ENCODE measurements at places on chromosomes 2 and 18.

GRCh38 chr18:77376733-77377094 lies 127.1 kb downstream of the GALR1 start:
- no peak for DNase-seq

DNA sequence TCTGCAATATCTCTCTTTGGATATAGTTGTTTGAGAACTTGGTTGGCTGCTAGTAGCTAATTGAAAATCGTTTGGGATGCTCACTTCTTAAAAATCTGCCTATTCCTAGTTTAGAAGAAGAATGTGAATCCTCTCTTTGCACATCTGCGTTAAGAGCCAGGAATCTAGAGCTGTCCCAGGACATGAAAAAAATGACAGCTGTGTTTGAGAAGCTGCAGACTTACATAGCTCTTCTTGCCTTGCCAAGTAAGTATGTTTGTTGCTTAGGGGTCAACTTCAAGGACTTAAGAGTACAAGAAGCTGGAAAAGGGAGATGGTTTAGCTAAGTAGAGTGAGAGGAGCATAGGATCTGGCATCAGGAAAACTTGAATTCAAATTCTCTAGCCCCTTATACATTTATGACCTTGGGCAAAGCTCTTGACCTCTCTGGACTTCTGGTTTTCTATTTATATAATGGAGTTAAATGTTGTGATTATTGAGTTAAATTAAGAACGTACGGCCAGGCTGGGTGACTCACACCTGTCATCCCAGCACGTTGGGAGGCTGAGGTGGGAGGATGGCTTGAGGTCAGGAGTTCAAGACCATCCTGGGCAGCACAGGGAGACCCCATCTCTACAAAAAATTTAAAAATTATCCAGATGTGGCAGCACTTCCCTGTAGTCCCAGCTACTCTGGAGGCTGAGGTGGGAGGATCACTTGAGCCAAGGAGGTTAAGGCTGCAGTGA lies 55.2 kb upstream of the STON1 start:
- no peak for DNase-seq

DNA sequence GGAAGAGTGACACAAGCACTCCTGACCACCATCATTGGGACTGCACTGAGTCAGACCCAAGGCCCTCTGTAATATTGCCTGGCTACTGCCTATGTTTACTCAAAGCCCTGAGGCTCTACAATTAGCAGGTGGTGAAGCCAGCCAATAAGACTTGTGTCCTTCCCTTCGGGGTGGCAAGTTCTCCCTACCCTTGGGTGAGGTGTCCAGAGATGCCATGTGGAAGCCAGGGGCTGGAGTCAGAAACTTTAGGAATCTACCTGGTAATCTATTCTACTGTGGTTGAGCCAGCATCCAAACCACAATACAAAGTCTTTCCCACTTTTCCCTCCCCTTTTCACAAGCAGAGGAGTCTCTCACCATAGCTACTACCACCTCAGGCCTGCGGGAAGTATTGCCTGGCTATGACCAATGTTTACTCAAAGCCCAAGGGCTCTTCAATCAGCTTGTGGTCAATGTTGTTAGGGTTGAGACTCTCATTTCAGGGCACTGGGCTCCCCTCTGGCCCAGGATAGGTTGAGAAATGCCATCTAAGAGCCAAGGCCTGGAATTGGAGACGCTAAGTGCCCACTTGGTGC lies 17.6 kb downstream of the DHRS9 start:
- DNase-seq: no peak

- no peak for DNase-seq
These were observed 69.6 kb upstream of the FZD7 start for GRCh38 chr2:201964011-201964410.

GRCh38 chr2:223668302-223668998 lies 66.3 kb upstream of the SCG2 start:
- DNase-seq: peak; percentile 64

GRCh38 chr2:9477914-9478313 lies 3.6 kb downstream of the IAH1 start:
- no peak for DNase-seq

- DNase-seq: no peak
These were observed 38.8 kb downstream of the POLR1A start for GRCh38 chr2:86066915-86067314.

DNA sequence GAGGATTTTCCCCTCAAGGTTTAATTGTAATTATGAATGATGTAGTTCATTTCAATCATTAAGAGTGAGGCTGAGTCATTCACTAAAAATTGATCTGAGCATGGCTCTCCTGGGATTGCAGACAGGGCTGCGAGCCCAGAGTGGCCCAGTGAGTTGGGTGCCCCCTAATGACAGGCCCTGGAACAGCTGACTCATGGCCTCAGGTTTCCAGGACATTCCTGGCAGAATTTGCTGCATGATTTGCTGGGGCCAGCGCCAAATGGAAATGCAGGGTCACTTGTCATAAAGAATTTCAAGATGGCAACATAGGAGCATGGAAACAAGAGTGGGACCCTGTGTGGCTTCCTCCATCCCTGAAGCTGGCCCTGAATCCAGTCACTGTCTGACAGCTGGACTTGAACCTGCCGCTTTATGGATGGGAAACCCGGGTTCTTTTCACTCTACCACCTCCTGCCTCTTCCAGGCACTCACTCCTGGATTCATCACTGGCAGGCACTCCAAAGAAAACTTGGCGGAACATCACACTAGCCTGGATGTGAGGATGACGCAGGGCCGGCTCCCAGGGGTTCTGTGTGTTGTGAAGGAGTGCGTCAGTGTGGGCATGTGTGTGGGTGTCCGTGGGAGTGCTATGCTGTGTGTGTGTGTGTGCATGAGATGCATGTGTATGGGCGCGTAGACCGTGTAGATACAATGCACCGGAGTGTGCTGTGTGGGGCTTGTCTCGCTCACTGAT lies 15.2 kb downstream of the OTOF start:
- peak; percentile 23 for DNase-seq

DNA sequence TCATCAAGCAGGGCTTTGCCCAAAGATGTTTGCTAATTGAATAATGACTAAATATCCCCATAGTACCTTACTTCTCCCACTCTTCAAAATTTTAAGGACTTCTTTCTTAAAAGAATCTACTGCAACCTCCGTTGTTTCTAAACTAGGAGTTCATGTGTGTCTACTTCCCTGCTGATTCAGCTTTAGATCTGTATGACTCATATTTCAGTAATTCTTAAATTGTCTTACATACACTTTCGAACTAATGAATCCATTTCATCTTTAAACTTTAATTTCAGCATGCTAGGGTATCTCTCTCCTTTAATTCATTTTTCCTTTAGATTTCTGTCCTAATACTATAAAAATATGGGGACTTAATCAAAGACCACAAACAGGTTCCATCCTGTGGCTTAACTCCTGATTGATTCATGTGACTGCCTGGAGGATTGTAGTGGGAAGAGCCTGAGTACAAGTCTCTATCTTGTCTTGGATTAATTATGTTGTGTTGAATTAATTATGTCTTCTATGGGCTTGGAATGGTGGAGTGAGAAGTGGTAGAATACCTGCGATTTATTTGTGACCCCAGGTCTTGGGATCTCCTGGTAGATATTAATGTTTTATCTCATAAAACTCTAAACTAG lies 24.9 kb upstream of the COL5A2 start:
- DNase-seq: no peak

- DNase-seq: peak; percentile 5
These were observed 329.5 kb downstream of the PAX3 start for GRCh38 chr2:221969087-221969829.

GRCh38 chr2:113070606-113070975 lies 2.8 kb downstream of the IL1F10 start:
- DNase-seq: no peak

- peak; percentile 58 for DNase-seq
These were observed 25.4 kb downstream of the POLR1A start for GRCh38 chr2:86079981-86080911.

DNA sequence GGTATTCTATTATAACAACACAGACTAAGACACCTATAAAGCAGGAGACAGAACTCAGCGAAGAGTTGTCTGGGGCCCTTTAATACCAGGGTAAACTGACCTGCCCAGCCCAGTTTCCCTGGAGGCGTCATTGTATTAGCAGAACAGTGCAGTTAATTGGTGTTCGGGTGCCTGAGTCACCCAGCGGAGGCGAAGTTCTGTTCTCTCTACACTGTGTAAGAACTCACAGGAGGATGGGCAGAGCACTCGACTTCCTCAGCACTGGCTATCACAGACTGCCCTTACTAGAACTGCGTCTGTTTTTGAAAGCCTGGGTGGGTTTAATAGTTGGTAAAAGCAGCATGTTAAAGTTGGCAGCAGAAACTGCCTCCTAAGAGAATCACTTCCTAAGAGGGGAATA lies 106.5 kb upstream of the ATP8B1 start:
- no peak for DNase-seq

Data from MV-4-11 (cell line).